ENCODE measurements at places on chromosomes 3 and 15. TPM values are rescaled to one million over a fixed set of nuclear protein-coding genes. Genes with fewer than 3 reads are reported as not detected.

GRCh38 chr3:183807209-183807728, 18.1 kb downstream of the MAP6D1 start:
- no peak for DNase-seq
- no peaks in the 10 kb centered on the region for H3K27me3 ChIP-seq
- H3K27ac ChIP-seq, result no peak overlapping the region
- H3K4me1 ChIP-seq, result peaks cover 25% of the 10 kb centered on the region
- H3K36me3 ChIP-seq, result peaks cover 34% of the 10 kb centered on the region
- no peak overlapping the region for H3K4me3 ChIP-seq

GRCh38 chr15:66842710-66843441, 140.8 kb downstream of the SMAD6 start:
- no peaks in the 10 kb centered on the region for H3K4me1 ChIP-seq
- H3K27ac ChIP-seq, result peak overlapping the region; percentile 89
- no peaks in the 10 kb centered on the region for H3K36me3 ChIP-seq
- H3K4me3 ChIP-seq, result peak overlapping the region; percentile 48
- DNase-seq, result peak; percentile 72

DNA sequence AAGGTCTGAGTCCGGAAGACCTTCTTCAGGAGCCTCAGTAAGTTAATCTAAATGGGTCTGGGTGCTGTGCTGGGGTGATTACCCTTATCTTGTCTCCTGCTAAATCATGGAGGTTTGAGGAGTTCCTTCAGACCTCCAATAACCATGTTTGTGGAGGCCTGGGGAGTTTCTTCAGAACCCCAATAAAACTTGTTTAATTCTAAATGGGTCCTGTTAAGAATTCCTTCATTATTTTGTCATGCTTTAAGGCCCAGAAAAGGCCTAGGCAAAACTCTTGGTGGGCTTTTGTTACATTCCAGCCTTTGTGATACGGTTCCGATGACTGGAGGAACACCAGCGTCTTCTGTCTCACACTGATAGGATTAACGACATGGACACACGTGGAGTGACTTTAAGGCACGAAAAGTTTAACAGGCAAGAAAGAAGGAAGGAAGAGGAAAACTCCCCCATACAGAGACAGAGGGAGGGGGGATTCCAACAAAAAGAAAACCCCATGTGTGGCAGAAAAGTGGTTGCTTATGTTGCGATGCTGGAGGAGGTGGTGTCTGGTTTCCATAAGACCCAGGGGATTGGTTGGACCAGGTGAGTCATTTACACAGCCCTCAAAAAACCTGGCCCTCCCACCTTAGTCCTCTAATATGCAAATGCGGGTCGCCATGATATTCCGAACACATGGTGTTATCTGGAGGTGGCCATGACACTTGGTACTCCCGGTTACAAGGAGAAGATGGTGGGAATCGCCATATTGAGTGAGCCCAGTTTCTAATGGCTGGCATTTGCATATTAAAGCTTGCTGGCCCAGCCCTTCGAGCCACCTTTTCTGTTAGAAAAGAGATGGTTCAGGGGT, 72.6 kb upstream of the MFGE8 start:
- no peak for DNase-seq
- H3K27me3 ChIP-seq, result no peaks in the 10 kb centered on the region
- no peaks in the 10 kb centered on the region for H3K36me3 ChIP-seq
- H3K4me1 ChIP-seq, result no peaks in the 10 kb centered on the region

DNA sequence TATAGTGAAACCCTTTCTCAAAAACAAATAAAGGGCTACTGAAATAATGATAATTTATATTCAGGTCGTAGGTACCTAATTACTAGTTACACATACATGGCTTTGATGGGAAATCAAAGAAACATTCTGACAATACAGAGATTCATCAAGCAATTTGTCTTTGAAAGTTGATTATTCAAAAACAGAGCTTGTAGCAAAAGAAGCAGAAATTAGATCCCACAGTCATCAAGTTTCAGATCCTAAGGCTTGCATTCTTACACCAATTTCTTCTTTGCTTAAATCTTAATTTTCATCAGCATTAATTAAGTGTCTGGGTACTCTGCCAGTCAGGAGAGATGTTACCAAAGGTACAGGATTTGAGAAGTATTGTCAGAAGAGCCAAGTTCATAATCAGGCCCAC, 1.5 kb upstream of the HEXA start:
- H3K36me3 ChIP-seq, result no peaks in the 10 kb centered on the region
- H3K4me3 ChIP-seq, result no peak overlapping the region
- H3K4me1 ChIP-seq, result peaks cover 15% of the 10 kb centered on the region

- DNase-seq, result no peak
- no peak overlapping the region for H3K27ac ChIP-seq
- peaks cover 26% of the 10 kb centered on the region for H3K36me3 ChIP-seq
- no peaks in the 10 kb centered on the region for H3K27me3 ChIP-seq
- no peaks in the 10 kb centered on the region for H3K4me1 ChIP-seq
Measured at GRCh38 chr3:146529021-146529420, 15.4 kb downstream of the PLSCR1 start.

GRCh38 chr3:104951426-104951825, 415.3 kb upstream of the ALCAM start:
- H3K4me3 ChIP-seq, result no peak overlapping the region
- no peaks in the 10 kb centered on the region for H3K4me1 ChIP-seq
- no peaks in the 10 kb centered on the region for H3K36me3 ChIP-seq
- DNase-seq, result no peak
- no peak overlapping the region for H3K27ac ChIP-seq
- no peaks in the 10 kb centered on the region for H3K27me3 ChIP-seq

DNA sequence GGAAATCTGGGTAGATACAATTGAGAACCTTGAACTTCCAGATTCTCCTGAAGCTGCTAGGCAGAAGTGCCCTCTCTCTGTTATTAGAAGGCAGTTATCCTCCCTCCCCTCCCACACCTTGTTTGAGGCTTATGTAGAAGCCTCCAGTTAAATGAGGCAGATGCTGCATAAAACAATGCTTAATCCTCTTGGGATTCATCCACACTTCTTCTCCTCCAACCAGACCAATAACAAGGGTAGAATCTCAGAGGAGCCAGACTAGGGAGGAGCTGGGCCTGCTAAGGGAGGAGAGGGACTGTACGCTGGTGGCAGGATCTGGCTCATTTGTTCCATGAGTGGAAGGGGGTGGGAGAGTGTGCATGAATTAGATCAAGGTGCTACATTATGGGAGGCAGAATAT, 88.3 kb upstream of the PRR23C start:
- no peak overlapping the region for H3K4me3 ChIP-seq
- no peaks in the 10 kb centered on the region for H3K4me1 ChIP-seq
- no peaks in the 10 kb centered on the region for H3K36me3 ChIP-seq
- no peak for DNase-seq
- H3K27me3 ChIP-seq, result no peaks in the 10 kb centered on the region
- no peak overlapping the region for H3K27ac ChIP-seq

DNA sequence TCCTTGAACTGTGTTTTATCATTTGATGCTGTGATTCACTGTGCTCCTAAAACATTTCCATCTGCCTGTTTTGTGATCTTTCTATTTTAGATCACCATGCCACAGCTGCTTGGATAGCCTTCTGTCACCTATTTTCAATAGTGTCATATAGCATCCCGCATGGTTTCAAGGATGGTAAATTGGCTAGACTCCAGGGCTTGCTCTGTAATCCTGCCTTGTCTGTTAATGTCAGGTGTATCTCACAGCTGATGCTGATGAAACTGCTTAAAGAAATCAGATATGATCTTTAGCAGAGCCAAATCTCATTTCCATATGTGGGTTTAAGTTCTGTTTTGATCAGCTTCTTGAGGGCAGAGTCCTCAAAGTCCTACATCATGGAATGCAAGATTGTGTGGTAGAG, 182.2 kb downstream of the UBE2E2 start:
- no peaks in the 10 kb centered on the region for H3K27me3 ChIP-seq
- no peaks in the 10 kb centered on the region for H3K4me1 ChIP-seq
- DNase-seq, result no peak

DNA sequence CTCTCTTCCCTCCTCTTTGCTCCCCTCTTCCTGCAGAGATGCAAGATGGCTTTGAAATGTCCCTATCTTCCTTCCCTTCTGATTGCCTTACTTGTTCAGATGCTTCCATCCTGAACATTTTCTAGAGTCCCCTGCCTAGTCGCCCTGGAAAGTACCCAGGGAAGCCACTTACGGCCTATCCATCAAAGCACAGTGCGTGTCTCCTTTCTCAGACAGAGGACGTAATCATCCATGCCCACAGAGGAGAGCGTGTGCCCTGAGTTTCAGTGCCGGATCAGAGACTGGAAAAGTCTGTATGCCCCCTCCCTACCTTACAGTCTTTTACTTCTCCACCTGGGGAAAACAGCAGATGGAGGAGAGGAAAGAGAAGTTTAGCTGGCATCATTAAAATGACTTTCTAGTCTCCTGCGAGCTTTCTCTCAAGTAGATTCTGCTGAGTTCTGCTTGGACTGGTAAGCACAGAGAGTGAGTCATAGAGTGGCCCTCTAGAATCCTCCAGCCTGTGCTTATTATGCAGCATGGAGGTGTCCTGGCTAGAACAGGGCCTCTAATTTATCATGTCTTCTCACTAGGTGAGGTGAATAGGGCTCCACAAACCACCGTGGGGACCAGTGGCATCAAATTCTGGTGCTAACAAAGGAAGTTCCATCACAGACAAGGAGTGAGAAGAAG, 114.6 kb downstream of the SLCO3A1 start:
- no peaks in the 10 kb centered on the region for H3K27me3 ChIP-seq
- no peaks in the 10 kb centered on the region for H3K4me1 ChIP-seq
- DNase-seq, result no peak
- no peak overlapping the region for H3K27ac ChIP-seq

- DNase-seq, result no peak
- H3K36me3 ChIP-seq, result no peaks in the 10 kb centered on the region
- H3K4me3 ChIP-seq, result no peak overlapping the region
- no peak overlapping the region for H3K27ac ChIP-seq
Measured at GRCh38 chr3:106588739-106589138, 719.9 kb upstream of the CBLB start.

GRCh38 chr3:71564361-71564760, 19.2 kb downstream of the FOXP1 start:
- no peaks in the 10 kb centered on the region for H3K27me3 ChIP-seq
- H3K27ac ChIP-seq, result peak overlapping the region; percentile 16
- no peak overlapping the region for H3K4me3 ChIP-seq

DNA sequence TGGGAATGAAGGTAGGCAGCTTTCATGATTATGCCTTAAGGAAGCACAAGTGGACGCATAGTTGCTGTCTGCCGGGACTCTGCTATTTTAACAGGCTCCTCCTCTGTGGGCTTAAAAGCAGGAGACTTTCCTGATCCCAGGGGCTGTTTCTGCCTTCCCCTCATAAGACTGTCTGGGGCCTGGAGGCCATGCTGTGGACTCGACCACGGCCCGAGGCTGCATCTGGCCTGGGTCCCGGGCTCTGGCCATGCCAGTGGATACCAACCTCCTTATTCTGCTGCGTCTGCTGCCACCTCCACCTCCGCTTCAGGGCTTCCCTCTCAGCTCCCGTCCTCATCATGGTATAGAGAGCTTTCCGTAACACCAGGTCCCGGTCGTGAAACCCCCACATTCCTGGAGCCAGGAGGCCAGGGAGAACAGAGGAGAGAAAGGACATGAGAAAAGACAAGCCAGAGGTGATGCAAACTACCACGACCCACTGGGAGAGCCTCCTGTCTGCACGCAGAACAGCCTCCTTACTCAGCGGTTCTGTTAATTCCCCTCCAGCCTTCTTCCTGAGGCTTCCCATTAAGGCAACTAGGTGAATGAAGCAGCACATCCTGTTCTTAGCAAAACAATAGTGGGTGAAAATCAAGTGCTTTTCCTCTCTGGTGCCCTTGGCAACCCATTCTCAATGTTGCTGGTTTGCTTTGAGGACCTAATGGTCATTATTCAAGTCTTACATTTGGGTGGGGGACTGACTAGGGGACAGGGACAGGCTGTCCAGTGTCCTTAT, 200.5 kb downstream of the KLF13 start:
- no peak for DNase-seq
- H3K36me3 ChIP-seq, result no peaks in the 10 kb centered on the region
- no peak overlapping the region for H3K4me3 ChIP-seq
- no peaks in the 10 kb centered on the region for H3K27me3 ChIP-seq

- no peak overlapping the region for H3K27ac ChIP-seq
- no peak for DNase-seq
- no peaks in the 10 kb centered on the region for H3K4me1 ChIP-seq
Measured at GRCh38 chr3:185813205-185813604, 11.6 kb downstream of the IGF2BP2 start.

DNA sequence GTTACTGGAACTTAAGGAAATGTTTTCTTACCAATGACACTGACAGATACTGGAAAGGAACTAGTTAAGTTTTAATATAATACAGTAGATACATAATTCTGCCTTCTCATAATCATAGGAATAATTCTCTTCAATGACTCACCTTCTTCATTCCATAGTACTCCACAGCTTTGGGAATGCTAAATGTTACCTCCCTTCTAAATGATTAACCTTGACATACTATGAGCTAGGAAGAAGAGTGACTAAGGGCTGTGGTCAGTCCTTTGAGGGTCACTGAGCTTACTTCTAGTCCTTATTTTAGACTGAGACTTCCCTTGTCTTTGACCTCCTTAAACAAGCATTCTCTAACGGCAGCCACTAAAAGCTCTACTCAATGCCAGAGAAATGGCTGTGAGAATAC, 69.6 kb upstream of the PPIB start:
- no peaks in the 10 kb centered on the region for H3K4me1 ChIP-seq
- no peaks in the 10 kb centered on the region for H3K36me3 ChIP-seq
- H3K4me3 ChIP-seq, result no peak overlapping the region
- H3K27me3 ChIP-seq, result no peaks in the 10 kb centered on the region
- H3K27ac ChIP-seq, result no peak overlapping the region
- no peak for DNase-seq

DNA sequence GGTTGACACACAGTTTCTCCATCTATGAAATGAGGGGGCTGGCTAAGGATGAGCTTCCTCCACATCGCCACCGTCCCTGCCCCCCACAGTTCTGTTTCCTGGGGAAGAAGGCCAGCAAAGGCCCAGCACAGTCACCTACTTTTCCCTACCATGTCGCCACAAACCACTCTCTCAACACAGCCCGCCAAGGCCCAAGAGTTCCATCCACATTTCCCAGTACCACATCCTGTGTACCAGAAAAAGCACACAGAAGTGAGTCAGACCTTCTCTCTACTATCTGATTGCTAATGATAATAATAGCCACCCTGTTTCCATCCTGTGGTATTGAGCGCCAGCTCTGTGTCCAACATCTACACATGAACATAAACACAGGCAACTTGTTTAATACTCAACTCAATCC, 30.3 kb upstream of the C15orf39 start:
- H3K27me3 ChIP-seq, result no peaks in the 10 kb centered on the region
- no peaks in the 10 kb centered on the region for H3K36me3 ChIP-seq
- H3K4me1 ChIP-seq, result no peaks in the 10 kb centered on the region
- H3K4me3 ChIP-seq, result no peak overlapping the region
- DNase-seq, result no peak

GRCh38 chr3:158668506-158668905, 3.9 kb downstream of the LXN start:
- H3K36me3 ChIP-seq, result no peaks in the 10 kb centered on the region
- no peak for DNase-seq
- no peaks in the 10 kb centered on the region for H3K27me3 ChIP-seq
- no peak overlapping the region for H3K4me3 ChIP-seq
- H3K4me1 ChIP-seq, result no peaks in the 10 kb centered on the region

The KBTBD8 gene
- 0.20 TPM for total RNA-seq

The CKMT1B gene
- total RNA-seq, result 1.8 TPM

The ONECUT1 gene
- total RNA-seq, result 37.9 TPM

The SEMA3B gene
- total RNA-seq, result 32.3 TPM

The CP gene
- total RNA-seq, result 1.7 TPM

The CMTM7 gene
- total RNA-seq, result 21.4 TPM

The TIMMDC1 gene
- 38.9 TPM for total RNA-seq

The RTP3 gene
- total RNA-seq, result not detected

Measured in pancreas (tissue), 10 donors.